Motor neuron (in vitro differentiated cells): ENCODE measurements at places on chromosomes 3 and 15. TPM values are rescaled to one million over a fixed set of nuclear protein-coding genes. Genes with fewer than 3 reads are reported as not detected.
A peak's percentile ranks its signal among the peaks of the same experiment; 100 is the strongest.

- ATAC-seq, result no peak
These were observed 78.8 kb upstream of the BOC start for GRCh38 chr3:113132571-113132996.

DNA sequence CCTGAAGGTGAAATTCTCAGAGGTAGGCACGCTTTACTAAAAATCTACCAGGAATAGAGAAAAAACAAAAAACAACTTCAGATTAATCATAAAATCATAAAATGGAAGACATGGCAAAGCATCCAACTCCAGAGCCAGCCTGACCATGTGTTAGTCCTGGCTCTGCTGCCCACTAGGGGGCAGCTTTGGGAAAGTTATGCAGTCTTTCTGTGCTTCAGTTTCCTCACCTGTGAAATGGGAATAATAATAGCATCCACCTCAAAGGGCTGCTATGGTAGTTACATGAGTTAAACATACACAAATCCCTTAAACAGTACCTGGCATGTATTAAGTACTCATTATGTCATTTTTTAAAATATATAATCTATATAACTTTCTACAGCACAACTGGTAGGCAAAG lies 52.3 kb downstream of the WNT5A start:
- no peak for ATAC-seq

GRCh38 chr3:36813305-36813704 lies 49.0 kb upstream of the DCLK3 start:
- ATAC-seq, result no peak

DNA sequence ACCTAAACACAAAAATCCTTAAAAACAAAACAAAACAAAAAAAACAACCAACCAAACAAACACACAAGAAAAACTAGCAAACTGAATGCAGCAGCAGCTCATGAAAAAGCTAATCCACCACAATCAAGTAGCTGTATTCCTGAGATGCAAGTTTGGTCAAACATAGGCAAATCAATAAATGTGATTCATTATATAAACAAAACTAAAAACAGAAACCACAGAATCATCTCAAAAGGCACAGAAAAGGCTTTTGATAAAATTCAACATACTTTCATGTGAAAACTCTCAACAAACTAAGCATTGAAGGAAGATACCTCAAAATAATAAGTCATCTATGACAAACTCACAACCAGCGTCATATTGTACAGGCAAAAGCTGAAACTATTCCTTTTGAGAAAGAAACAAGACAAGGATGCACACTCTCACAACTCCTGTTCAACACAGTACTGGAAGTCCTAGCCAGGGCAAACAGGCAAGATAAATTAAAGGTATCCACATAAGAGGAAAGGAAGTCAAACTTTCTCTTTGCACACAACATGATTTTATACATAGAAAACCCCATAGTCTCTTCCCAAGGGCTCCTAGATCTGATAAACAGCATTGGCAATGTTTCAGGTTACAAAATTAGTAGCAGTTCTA lies 495.1 kb upstream of the SGO1 start:
- no peak for ATAC-seq

Gene BSN
- 1.2 and 3.4 TPM in 2 replicates for total RNA-seq

- ATAC-seq, result no peak
These were observed 116.3 kb downstream of the TFG start for GRCh38 chr3:100825574-100825973.

- ATAC-seq, result peak; percentile 12
These were observed 82.7 kb downstream of the MYO5A start for GRCh38 chr15:52445954-52446353.

DNA sequence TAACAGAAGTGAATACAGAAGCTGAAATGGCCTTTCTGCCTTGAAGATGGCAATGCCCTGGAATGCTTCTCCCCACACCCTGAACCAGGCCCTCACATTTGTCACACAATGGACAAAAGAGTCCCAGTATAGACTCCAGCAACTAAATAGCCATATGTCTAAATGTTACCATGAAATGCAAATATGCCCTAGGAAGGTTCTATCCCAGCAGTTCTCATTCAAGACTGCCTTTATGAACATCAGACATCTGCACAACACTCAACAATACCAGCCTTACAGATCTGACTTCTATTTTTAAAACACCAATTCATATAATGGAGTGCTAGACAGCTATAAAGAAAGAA lies 7.9 kb downstream of the ITGB5 start:
- no peak for ATAC-seq

GRCh38 chr3:134145183-134145582 lies 105.5 kb downstream of the RYK start:
- peak; percentile 14 for ATAC-seq

GRCh38 chr3:29557825-29558224 lies 277.0 kb downstream of the RBMS3 start:
- ATAC-seq, result no peak

- no peak for ATAC-seq
These were observed 281.6 kb downstream of the MBNL1 start for GRCh38 chr3:152550284-152550683.

DNA sequence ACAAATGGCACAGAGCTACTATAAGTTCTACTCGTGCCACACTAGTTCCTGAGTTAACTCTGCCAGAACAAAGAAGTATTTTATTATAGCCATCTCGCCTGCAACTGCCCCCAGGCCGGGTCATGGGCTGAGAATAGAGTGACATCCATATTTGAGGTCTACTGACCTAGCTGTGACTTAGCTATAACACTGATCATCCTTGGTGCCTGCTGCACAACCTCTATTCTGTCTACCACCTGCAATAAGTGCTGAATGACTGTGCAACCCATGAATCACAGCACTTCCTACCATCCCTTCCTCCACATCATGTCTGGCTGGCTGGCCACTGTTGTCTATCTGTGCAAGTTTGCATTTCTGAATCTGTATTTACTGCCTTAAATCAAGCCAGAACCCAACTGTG lies 506.5 kb upstream of the TBL1XR1 start:
- no peak for ATAC-seq

GRCh38 chr15:69766156-69766555 lies 313.5 kb downstream of the RPLP1 start:
- no peak for ATAC-seq

GRCh38 chr15:77112838-77113504 lies 42.1 kb upstream of the TSPAN3 start:
- ATAC-seq, result peak; percentile 38

DNA sequence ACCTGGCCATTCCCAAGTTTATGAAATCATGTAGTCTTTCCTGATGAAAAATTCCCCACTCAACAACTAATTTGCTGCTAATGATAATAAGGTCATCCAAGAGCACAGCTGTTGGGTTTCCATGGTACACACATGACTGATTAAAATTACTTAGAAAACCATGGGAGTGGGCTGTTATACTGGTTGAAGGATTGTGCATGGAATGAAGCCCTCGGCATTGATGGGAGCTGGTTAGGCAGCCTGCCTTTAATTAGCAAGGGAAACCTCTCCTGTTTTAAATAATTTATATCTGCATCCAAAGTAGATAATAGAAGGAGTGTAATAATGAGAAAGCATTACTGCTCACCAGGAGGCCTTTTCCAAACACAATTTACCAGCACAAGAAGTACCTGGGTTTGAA lies 235.1 kb upstream of the CFAP20DC start:
- no peak for ATAC-seq

DNA sequence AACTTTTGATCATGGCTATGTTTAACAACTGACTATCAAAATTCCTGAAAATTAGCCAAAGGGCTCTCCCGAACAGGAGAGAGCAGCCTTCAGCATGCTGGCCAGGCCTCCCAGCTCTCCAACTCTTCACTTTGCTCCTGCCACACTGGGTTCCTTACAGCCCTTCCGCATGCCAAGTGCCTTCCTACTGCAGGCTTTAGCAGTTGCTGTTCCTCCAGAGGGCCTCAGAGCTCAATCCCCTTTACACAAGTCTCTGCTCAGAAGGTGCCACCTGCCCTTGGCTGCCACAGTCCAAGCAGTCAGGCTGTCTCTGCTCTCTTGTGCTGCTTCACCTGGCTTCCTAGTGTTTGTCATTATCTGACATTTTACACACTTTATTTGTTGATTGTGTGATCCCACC lies 553.1 kb upstream of the PPP2R3A start:
- no peak for ATAC-seq

Gene ST8SIA2
- total RNA-seq, result 15.8 and 16.4 TPM in 2 replicates

DNA sequence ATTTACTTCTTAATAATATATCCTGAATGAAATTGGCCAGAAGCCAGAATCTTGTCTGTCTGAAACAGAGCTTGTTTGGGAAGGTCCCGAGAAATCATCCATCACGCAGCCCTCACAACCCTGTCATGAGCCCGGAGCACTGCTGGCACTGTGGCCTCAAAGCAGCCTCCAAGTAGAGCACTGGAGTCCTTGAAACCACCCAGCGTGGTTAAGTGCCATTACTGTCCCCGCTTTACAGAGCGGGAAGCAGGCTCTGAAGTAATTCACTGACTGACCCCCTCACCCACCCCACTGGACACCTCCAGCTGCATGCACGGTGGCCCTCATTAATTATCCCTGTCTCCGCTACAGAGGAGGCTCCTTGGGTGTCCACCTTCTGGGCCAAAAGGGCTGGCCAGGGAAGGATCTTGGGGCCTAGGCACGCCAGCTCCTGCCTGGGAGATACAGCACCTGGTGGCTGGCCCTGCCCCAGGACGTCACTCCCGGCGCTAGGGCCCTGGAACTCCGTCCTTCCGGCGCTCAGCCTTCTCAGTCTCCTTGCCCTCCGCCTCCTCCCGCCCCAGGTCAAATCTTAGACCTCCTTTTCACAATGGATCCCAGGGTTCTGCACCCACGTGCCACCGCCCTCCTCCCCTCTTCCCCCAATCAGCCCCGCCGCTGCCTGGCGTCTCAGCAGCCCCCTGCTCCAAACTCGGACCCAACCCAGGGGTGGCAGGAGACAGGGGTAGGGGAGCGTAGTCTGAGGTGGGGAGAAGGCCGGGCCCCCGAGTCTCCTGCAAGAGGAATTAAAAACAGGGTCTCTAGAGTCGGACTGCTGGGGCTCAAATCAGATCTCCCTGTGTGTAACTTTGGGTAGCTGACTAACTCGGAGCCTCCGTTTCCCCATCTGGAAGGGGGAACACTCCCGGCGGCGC lies 1.1 kb downstream of the TKT start:
- peak; percentile 23 for ATAC-seq

DNA sequence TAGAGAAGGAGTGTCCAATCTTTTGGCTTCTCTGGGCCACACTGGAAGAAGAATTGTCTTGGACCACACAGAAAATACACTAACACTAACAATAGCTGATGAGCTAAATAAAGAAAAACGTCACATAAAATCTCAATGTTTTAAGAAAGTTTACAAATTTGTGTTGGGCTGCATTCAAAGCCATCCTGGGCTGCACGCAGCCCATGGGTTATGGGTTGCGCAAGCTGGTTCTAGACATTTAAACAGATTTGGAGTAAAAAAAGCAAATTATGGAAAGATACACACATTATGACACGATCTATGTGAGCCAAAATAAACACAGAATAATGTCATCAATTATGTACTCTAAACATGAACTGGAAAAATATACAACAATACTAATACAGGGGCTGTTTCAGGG lies 703.3 kb upstream of the LMCD1 start:
- no peak for ATAC-seq

DNA sequence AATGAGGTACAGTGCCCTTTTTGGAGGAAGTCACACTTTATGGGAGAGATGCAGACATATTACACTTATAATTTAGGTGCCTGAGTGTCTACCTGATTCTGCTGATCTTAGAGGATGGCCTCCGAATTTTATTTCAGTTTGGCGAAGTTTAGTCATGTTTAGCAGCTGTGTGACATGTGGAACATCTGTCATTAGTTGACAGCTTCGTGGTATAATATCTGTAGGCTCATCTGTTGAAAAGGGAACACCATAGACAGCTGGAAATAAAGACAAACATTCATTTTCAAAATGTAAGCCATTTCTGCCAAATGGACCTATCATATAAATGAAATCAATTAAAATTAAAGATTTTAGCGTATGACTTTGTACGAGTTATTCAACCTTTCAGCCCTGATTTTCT lies 165.4 kb downstream of the CFAP20DC start:
- no peak for ATAC-seq

Gene CHRM5
- total RNA-seq, result 0.05 and 0.31 TPM in 2 replicates

GRCh38 chr3:120452816-120453215 lies 2.0 kb upstream of the FSTL1 start:
- no peak for ATAC-seq

Gene PLSCR1
- total RNA-seq, result 79.7 and 102 TPM in 2 replicates

DNA sequence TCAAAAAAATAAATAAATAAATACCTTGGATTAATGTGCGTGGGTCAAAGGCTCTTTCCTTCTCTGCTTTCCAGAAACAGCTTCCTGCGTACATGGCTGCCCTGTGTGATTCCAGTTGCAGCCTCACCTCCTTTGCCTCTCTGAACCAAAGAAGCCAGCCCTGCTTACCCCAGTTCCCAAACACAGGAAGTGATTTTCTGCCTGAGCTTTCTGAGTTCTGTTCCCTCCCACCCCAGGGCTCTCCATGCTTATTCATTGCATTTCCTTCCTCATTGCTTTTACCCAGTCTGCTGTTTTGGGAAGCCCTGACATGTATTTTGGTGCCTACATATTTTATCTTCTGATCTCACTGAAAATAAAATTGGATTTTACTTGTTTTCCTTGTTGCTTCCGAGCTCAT lies 15.4 kb downstream of the ZSCAN2 start:
- ATAC-seq, result no peak

Gene ACP3
- 0.59 and 0.71 TPM in 2 replicates for total RNA-seq

DNA sequence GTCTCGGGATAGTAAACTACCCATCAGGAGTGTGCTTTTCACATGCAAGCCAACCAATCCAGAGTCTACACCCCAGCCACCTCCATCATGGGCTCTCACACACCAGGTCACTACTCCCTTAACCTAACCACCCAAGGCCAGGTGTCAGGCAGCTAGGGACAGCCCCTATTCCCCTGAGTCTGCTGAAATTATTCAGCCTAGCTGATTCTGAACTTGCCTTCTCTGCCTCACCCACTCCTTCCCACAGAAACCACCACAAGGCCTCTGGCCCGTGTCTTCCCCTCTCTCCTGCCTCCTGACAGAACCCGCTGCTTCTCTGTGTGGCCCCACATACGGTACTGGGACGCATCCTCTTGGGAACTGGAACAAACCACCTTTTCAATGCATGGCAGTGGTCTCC lies 82.1 kb downstream of the PCSK6 start:
- ATAC-seq, result no peak

Gene KCTD6
- total RNA-seq, result 18.0 and 18.9 TPM in 2 replicates

Gene KY
- total RNA-seq, result 0.71 and 1.1 TPM in 2 replicates

Gene C3orf49
- 0.33 TPM in 1 of 2 replicates, not detected in the other for total RNA-seq

GRCh38 chr15:39792025-39792843 lies 9.6 kb upstream of the FSIP1 start:
- ATAC-seq, result no peak

DNA sequence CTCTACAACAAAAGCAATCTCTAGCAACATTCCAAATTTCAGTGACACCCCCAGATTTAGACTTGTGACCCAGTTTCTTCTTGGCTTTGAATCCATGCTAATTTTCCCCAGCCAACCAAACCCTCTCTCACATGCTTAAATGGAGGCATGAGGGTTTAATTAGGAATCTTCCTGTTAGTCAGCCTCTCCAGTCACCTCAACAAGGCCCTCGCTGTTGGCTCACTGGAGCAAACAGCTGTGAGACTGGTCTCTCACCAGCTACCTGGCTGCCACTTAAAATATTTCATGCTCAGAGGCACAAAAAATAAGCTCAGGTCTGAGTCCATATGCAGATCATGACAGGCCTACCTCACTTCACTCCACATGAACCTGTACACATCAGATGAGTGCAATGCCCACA lies 630.4 kb upstream of the ADAMTS9 start:
- no peak for ATAC-seq

Gene OPA1
- total RNA-seq, result 87.1 and 99.1 TPM in 2 replicates

GRCh38 chr3:187810021-187810446 lies 64.8 kb upstream of the BCL6 start:
- ATAC-seq, result no peak
